Effector memory CD4-positive, alpha-beta T cell (primary cell): ENCODE measurements at places on chromosomes 12 and 14.

GRCh38 chr14:51774209-51774608, 86.2 kb upstream of the GNG2 start:
- DNase-seq = no peak

DNA sequence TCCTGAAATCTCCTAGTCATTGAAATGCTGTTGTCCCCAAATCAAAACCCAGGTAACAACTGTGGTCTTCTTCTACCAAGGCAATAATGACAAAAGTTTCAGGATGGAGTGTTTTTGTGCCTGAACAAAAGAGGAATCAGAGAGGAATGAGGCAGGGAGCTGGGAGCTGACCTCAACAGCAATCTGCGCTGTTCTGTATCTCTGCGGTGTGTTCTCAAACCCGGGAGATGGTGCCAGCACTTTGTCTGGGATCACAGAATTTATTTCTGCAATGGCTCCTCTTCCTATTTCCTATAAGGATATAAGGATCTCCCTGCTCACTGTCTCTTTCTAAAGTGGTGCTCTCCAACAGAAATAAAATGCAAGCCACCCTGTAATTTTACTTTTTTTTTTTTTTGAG, 449 bp upstream of the GLT8D2 start:
- DNase-seq = no peak

GRCh38 chr12:74193191-74193590, 344.4 kb upstream of the ATXN7L3B start:
- no peak for DNase-seq

DNA sequence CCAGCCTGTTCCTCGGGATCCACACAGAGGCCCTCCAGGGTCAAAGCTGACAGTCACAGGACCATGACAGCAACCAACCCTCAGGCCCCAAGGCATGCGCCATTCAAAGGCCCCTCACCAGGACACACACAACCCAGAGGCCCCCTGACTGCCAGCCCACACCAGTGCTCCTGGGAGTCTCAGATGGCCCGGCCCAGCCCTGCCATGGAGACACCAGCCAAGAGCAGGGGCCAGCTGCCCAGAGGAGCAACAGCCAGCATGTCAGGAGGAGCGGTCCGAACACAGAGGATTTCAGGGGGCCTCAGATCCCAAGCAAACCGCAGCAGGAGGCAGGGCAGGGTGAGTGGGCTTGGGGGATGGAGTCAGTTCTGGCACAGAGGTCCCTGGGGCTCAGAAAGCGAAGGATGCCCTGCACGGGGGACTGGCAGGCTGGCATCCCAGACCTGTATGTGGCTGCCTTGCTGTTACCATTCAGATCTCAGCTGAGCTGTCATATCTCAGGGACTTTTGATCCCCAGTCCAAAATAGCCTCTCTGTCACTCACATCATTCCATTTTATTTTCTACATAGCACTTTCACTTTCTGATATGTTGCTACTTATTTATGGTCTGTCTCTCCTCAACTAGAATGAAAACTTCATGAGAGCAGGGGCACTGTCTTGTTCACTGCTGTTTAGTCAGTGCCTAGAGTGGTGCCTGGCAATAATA, 4.8 kb downstream of the TMEM229B start:
- DNase-seq = no peak

GRCh38 chr12:34603382-34604035, 581.2 kb downstream of the ALG10 start:
- DNase-seq = no peak
